ENCODE measurements at places on chromosomes 16 and 17.

DNA sequence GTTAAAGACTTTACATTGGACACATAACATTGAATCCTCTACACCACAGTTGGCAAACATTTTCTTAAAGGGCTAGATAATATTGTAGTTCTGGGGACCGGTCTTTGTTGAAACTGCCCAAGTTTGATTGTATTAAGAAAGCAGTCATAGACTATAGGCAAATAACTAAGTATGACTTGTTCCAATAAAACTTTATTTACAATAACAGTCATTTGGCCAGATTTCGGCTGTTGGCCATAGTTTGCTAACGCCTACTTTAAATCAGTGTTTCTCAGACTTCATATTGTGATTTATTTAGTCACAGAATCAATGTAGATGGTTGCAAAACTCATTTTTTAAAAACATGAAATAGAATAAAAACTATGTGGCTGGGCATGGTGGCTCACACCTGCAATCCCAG lies 531.8 kb downstream of the XYLT1 start:
- no peak for DNase-seq

GRCh38 chr16:8293413-8293812 lies 296.9 kb downstream of the TMEM114 start:
- DNase-seq, result no peak

DNA sequence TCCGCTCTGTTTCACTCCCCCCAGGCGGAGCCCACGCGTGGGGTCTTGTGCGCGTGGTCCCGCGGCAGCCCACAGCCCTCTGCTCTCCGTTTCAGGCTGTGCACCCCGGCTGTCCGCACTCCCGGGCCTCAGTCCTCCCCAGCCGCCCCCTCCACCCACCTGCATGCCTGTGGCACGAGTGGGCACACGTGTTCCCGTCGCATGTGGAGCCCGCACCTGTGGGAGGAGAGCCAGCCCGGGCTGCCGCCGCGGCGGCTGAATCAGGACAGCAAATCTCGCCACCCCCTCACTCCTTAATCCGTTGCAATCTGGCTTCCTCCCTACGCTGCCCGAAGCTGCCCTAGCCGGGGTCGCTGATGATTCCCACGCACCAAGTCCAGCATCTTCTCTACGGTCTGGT lies 69.9 kb upstream of the GRIN2A start:
- DNase-seq, result peak; percentile 72

- peak; percentile 89 for DNase-seq
These were observed at the start of gene PSMD12 for GRCh38 chr17:67366193-67367157. Gene PSMD12 (minus strand): TSS chr17:67366577. CDS start chr17:67366519, 58 bp downstream.

- no peak for DNase-seq
These were observed 29.7 kb downstream of the KDM8 start for GRCh38 chr16:27232901-27233625.

- no peak for DNase-seq
These were observed 4.7 kb downstream of the AMFR start for GRCh38 chr16:56420613-56421012.

GRCh38 chr17:64063766-64064224 lies 43.4 kb upstream of the ICAM2 start:
- peak; percentile 31 for DNase-seq

- no peak for DNase-seq
These were observed 582.9 kb upstream of the RBFOX1 start for GRCh38 chr16:6749698-6750097.

- DNase-seq, result no peak
These were observed 48.5 kb upstream of the ZC3H18 start for GRCh38 chr16:88521674-88522073.

- DNase-seq, result no peak
These were observed 52.1 kb downstream of the PRKCA start for GRCh38 chr17:66354472-66354871.

DNA sequence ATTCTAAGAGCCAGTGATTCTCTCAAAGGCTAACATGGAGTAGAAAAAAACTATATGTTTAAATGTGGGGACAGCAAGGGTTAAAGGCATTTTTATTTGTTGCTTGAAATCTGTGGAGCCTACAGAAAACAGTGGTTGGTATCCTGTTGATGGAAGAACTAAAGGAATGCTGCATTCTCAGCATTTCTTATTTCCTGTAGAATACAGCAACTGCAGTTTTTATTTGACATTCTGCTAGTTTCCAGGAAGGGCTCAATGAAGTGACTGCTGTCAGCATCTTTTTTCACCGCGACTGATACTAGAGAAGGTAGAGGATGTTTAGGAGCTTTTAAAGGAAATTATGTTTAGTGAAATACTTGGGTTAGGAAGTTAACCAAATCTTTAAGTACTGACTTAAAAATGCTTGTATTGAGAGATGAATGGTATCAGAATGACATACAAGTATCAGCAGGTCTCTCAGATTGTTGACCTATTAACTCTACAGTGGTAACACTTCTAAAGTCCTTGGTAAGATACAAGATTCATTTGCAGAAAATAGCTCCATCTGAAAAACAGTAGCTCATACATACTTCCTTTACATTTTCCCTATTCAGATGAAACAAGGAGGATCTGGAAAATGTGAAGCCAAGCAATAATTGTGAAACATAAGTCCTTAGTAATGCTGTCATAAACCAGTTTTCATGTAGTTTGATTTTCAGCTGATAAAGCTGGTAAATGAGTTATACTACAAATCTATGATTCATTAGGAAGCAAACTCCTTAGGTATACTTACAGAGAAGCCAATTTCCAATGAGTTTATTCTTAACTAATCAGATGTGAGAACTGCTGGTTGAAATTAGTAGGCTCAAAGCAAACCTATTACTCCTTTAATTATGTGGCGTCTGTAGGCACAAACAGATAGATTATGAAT lies 15.2 kb downstream of the CLTC start:
- no peak for DNase-seq

DNA sequence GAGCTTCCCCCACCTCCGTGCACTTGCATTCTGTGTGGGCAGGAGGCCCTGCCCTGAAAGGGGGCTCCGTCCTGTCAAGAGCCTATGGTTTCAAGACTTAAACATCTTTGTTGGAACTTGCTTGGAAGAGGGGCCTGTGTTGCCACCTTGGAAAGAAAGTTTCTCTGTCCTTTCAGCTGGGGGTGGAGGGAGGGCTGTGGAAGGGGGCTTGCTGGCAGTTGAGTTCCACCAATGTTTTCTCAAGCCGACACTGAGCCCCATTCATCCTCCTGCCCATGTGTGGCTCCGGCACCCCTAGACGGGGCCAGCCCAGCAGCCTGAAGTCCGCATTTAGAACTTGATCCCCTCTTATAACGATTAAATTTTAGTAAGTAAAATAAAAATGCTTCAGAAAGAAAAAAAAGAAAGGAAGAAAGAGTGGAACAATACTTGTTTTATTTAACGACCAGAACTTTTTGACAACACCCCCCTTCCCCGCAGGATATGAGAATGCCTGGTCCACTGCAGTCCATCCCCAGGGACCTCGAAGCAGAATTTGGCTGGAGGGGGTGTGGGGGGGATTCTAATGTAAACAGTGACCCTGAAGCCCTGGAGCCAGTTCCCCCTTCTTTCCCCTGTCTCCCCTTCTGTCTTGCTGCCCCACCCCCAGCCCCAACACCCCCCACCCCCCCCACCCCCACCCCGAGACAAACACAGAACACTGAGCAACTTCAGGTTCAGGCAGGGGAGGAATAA lies 26.9 kb upstream of the CLEC18A start:
- no peak for DNase-seq

DNA sequence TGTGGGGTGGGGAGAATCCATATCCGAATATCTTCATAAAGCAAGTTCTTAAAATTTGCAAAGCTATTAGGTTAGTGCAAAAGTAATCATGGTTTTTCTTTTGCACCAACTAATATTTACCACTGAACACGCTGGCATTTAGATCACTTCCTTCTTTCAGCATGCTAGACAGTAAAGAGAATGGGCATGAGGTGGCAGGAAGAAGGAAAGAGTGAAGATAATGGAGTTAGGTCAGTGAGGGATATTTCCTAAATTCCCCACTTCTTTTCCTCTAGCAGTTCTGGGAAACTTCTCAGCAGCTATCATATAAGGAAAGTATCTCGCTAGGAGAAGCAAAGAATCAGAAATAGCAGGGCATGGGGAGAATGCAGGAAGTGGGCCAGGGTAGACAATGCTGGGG lies 39.0 kb downstream of the SLC6A4 start:
- no peak for DNase-seq

GRCh38 chr17:82752371-82753200 lies 721 bp downstream of the TBCD start:
- no peak for DNase-seq

DNA sequence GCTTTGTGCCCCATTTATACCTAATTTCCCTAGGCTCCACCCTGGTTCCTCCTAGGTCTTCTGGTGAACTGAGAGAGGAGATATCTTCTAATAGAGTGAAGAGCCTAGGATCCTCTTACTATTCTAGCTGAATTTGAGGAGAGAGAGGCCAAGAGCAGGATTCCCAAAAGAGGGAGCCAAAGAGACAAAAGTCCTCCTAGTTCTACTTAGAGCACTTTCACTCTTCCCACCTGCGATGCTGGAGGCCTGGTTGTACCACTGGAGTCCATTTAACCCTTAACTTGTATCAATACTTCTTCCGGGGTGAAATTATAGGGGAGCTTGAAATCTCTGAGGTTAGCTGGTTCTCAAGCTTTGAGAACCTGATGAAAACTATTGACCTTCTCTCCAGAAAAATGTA lies 3.4 kb upstream of the SSH2 start:
- DNase-seq, result no peak

- no peak for DNase-seq
These were observed 392.9 kb upstream of the EEF2KMT start for GRCh38 chr16:5490499-5490898.

GRCh38 chr17:50953831-50954601 lies 87.9 kb upstream of the TOB1 start:
- DNase-seq, result peak; percentile 69

DNA sequence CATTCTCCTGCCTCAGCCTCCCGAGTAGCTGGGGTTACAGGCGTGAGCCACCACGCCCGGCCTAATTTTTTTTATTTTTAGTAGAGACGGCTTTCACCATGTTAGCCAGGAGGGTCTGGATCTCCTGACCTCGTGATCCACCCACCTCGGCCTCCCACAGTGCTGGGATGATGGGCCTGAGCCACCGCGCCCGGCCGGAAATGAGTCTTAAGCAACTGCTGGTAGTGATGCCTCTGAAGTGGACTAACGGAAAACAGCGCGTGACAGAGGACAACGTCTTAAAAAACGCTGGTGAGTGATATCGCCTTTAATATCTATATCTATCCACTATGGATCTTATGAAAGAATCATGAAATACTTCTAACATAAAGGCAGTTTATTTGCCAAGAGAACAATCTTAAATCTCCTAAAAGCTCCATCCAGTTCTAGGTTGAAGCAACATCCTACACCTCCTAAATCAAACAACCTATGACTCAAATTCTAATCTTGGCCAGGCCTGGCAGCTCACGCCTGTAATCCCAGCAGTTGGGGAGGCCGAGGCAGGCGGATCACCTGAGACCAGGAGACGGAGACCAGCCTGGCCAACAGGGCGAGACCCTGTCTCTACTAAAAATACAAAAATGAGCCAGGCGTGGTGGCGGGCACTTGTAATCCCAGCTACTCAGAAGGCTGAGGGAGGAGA lies 69.8 kb downstream of the NXN start:
- DNase-seq, result no peak

DNA sequence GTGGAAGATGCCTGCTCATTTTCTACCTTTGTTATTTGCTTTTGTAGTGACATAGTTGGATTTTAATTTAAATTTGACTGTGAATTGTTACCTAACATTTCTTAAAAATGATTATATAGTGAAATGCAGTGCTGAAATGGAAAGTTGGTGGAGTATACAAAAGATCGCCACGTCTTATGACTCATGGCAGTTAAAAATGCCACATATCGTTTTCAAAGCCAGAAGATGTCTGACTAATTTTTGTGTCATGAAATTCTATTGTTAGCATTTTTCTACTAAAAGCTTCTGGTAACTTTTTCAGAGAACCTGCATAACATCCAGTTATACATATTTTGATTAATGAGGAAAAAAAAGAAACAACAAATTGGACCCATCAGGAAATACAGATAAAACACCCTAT lies 20.6 kb downstream of the MAP2K4 start:
- DNase-seq, result no peak

- DNase-seq, result no peak
These were observed 114.1 kb downstream of the SPAG9 start for GRCh38 chr17:51006601-51007000.

DNA sequence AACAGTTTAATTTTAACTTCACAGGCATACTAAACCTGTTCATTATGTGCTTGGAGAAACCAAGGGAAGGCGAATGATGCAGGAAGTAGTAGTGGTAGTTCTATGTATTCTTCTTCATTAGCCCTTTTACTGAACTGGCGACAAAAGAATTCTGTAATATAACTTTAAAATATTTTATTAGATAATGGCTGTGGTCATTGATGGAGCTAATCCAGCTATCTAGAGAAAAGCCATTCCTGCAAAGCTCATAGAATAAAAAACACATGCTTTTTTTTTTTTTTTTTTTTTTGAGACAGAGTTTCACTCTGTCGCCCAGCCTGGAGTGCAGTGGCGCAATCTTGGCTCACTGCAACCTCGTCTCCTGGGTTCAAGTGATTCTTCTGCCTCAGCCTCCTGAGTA lies 23.5 kb downstream of the TANC2 start:
- no peak for DNase-seq

DNA sequence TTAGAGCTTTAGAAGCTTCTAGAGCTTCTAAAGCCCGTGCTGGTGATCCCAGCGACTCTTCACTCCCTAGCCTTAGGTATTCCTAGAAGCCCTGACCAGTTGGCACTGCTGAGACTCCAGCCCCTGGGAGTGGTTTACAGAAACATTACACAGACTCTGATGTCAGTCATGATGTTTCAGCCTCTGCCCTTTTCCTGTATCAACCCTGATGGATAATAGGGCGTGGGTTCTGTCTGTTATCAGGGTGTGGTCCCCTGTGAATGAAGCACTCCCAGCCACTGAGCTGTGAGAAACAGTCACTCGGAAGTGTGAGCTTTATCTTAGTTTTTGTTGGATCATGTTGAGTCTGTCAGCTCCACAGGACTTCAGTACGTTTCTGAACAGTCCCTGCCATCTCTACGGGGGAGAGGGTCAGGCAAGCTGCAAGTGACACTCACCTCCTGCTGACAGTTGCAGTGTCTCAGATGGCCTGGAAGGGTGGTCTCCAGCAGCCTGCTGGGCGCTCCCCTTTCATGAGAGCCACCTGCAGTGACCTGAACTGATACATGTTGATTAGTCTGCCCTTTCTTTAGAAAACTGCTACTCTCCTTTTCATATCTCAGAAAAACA lies 12.8 kb downstream of the GOSR2 start:
- no peak for DNase-seq

Data from left lung (tissue), 14 donors.